ENCODE measurements at places on chromosomes 1 and 21.

DNA sequence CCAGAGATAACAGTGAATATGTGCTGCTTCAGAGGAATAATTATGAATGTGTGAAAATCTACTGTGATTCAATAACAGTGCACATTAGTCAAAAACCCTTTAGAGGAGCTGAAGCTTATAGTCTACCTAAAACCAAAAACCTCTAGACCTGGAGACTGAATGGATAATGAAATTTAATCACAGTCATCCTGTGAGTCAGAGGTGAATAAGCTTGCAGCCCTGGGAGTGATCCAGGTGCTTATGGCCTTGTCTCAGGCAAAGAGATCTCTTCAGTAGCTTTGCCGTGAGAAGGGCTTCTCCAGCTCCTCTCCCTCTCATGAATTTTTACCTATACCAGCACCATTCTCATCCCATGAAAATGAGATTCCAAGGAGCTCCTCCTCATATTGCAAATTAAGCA is 81.3 kb upstream of the RGS4 start:
- DNase-seq: no peak

GRCh38 chr1:26978901-26979300 is 14.6 kb upstream of the TRNP1 start:
- no peak for DNase-seq

DNA sequence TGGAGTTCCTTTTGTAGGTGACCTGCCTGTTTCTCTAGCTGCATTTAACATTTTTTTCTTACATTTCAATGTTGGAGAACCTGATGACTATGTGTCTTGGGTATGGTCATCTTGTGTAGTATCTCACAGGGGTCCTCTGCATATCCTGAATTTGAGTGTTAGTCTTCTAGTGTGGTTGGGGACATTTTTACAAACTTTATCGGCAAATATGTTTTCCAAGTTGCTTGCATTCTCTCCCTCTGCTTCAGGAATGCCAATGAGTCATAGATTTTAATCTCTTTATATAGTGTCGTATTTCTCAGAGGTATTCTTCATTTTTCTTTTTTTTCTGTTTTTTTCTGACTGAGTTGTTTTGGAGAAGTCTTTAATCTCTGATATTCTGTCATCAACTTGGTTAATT is 684.0 kb downstream of the NCAM2 start:
- DNase-seq: no peak

- no peak for DNase-seq
These were observed 97.1 kb downstream of the ETS2 start for GRCh38 chr21:38902608-38903445.

GRCh38 chr1:151326619-151327222 is 495 bp downstream of the PI4KB start:
- DNase-seq: peak; percentile 49

GRCh38 chr1:12170263-12170671 is 3.5 kb downstream of the TNFRSF1B start:
- DNase-seq: no peak

- no peak for DNase-seq
These were observed 28.2 kb upstream of the PPP1R15B start for GRCh38 chr1:204439621-204440375.

- no peak for DNase-seq
These were observed 72.0 kb downstream of the MIS18A start for GRCh38 chr21:32206631-32207405.

DNA sequence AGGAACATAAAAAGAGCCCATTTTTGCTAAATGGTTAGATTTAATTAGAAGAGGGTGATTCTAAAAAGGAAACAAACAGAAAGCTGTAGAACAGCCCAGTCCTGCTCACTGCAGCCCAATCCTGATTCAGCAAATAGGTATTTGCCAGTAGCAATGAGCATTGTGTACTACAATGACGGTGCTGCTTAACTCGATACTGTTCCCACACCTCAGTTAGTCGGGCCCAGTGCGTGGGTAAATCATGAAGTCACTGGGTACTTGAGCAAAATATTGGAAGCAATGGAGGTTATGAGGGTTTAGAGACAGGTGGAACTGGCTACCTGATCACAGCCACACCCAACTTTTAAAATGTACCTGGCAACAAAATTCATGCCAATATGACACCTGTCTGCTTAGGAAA is 101.5 kb upstream of the ADGRL2 start:
- DNase-seq: no peak

Measured in activated CD8-positive, alpha-beta memory T cell treated with anti-CD3 and anti-CD28 coated beads for 4 hours (primary cell).